ENCODE measurements at places on chromosomes 5 and 9.

GRCh38 chr9:9753266-9753665 is 859.5 kb downstream of the PTPRD start:
- no peak overlapping the region for H3K4me3 ChIP-seq
- no peaks in the 10 kb centered on the region for H3K4me1 ChIP-seq
- no peaks in the 10 kb centered on the region for H3K36me3 ChIP-seq

- H3K36me3 ChIP-seq: no peaks in the 10 kb centered on the region
- no peaks in the 10 kb centered on the region for H3K27me3 ChIP-seq
- H3K4me3 ChIP-seq: no peak overlapping the region
- H3K4me1 ChIP-seq: no peaks in the 10 kb centered on the region
- no peak overlapping the region for H3K27ac ChIP-seq
These were observed 23.8 kb downstream of the FGD3 start for GRCh38 chr9:92971121-92971520.

DNA sequence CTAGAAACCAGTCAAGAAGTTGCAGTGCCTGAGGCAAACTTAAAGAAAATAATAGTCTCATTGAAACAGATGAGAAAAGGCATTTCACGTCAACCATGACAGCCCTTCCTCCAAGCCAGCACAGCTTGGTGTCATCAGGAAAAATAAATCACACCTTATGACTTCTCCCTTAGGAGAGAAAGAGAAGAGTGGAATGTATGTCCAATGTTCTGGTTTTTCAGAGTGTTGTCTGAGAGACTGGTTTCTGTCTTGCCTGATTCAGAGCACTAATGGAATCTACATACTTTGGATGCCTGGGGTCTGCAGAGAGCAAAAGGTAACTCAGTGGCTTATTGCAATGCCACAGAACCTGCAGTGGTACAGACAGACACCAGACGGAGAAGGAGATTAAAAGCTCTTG is 105.5 kb upstream of the PDE4D start:
- no peaks in the 10 kb centered on the region for H3K27me3 ChIP-seq
- no peaks in the 10 kb centered on the region for H3K36me3 ChIP-seq
- no peak for DNase-seq
- no peaks in the 10 kb centered on the region for H3K4me1 ChIP-seq

GRCh38 chr5:73821003-73821402 is 195.0 kb downstream of the ARHGEF28 start:
- DNase-seq: no peak
- no peaks in the 10 kb centered on the region for H3K27me3 ChIP-seq
- no peaks in the 10 kb centered on the region for H3K36me3 ChIP-seq
- peaks cover 12% of the 10 kb centered on the region for H3K4me1 ChIP-seq
